Posterior vena cava (tissue), 2 donors: ENCODE measurements at places on chromosomes 16 and 17. TPM values are rescaled to one million over a fixed set of nuclear protein-coding genes. Genes with fewer than 3 reads are reported as not detected.

DNA sequence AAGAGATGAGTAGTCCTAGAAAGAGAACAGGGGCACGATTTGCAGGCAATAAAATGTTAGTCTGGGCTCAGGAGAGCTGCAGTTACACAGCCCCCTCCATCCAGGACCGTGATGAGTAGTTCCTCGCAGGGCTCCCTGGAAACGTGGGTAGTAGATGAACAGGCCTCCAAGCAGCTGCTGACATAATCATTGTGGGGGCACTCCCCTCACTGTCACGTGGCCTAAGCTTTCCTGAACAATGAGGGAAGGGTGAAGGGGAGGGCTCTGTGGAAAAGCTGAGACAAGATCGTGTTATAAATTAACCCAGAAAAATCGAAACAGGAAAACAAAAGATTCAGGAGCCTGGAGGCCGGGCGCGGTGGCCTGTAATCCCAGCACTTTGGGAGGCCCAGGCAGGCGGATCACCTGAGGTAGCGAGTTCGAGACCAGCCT lies 1.3 kb upstream of the PER1 start:
- DNase-seq = peak; percentile 95

DNA sequence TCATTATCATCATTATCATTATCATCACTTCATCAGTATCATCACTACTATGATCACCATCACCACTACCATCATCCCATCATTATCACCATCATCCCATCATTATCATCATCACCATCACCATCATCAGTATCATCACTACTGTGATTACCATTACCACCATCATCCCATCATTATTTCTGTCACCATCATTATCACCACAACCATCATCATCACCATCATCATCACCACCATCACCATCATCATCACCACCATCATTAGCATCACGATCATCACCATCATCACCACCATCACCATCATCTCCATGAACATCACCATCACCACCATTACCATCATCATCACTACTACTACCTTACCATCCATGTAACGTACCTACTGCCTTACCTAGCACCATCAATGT lies 368.8 kb downstream of the SEC14L1 start:
- no peak for DNase-seq

- no peak for DNase-seq
Measured at GRCh38 chr16:17439580-17439979, 31.2 kb downstream of the XYLT1 start.

- DNase-seq = peak; percentile 54
Measured at GRCh38 chr17:50952889-50953288, 86.7 kb upstream of the TOB1 start.

DNA sequence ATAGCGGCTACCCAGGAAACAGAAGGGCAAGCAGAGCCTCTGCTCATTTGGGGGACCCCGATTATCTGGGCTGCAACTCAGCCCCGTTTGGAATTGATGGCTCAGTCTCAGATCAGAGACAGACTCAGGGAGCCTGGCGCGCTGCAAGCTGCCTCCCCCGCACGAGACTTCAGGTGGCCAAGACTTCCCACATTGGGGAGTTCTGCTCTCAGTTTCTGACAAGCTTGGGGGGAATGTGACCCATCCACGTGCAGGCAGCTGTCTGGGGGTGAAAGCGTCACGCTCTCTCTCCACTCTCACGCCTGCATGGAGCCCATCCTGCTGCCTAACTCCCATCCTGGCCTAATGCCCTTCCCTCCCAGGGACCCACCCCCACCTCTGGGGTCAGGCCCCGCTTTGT lies 157.6 kb upstream of the GSE1 start:
- no peak for DNase-seq

The MAPT gene
- total RNA-seq = 5.7 TPM

DNA sequence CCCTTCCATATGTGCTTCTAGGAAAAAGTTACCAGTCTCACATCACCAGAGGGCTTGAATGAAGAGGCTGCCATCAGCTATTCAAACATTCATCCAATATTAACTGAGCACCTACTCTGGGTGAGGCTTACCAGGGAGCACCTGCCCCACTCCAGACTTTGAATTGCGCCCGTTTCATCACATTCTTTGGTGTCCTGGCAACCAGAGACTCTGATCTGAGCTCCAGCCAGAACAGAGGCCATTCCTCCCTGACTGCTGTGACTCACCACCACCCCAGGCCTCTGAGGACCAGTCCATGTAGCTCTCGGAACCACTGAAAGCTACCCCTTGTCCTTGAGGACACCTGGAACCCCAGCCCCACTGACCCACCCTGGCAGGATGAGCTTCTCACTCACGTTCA lies at the start of gene C16orf96:
Gene C16orf96 (plus strand): TSS at position 229 of the 400 bp plus-strand sequence. CDS start 150 bp downstream, at position 379.
- DNase-seq = no peak

DNA sequence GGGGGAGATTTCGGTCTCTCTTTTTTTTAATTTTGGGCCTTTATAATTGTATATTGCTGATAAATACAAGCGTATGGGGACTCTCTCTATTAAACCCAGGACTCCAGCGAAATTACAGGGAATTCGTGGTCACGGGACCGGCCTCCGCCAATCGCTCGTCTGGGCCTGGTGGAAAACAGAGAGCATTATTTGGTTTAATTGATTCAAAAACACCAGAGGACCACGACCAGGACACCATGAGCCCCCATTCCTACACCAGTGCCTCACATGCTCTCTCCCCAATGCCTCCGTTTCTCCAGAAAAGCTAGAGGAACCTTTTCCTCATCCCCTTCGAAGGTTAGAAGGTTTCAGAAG lies at the start of gene HOXB2:
Gene HOXB2 (minus strand): TSS at position 88 of the 354 bp plus-strand sequence. CDS start 198 bp downstream, outside the sequence.
- no peak for DNase-seq

The SRL gene
- total RNA-seq = 4.1 TPM

The TP53TG3C gene
- total RNA-seq = not detected

- no peak for DNase-seq
Measured at GRCh38 chr16:4612474-4612931, 2.2 kb downstream of the UBALD1 start.
